ENCODE measurements at places on chromosomes 11 and 22.
A peak's percentile ranks its signal among the peaks of the same experiment; 100 is the strongest.

DNA sequence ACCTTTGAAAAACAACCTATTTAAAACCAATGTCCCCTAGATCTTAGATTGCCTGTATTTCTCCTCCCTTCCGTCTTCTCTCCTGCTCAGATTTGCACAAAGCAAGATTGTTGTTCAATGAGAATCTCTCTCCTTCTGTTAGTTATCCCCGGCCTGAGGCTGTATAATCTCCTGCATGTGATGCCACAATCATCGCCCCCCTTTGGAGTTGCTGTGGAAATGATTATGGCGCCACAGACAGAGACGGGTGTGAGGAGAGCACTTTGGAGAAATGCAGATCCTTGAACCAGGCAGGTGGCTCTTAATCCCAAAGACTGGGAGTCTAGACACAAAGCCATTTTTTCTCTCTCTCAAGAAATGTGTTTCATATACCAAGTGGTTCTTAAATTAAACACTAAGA is 941.3 kb downstream of the OPCML start:
- DNase-seq, result peak; percentile 27

DNA sequence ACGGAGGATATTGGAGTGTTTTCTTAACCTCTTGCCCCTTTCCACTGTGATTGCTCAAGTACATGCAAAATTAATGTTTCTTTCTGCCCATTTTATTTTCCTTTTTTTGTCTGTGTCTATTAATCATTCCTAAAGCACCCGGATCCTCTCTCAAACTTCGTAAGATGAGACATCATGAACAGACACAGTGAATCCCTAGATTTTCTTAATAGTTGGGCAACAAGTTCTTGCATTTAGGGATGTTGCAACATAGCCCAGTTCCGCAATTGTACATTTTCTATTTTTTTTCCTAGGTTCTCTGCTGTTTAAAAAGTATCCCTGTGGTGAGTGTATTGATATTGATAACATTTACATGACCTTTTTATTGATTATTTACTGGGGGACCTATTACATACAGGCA is 2.9 kb downstream of the FAM111A start:
- no peak for DNase-seq

- DNase-seq, result no peak
Measured at GRCh38 chr11:7787239-7787638, 9.5 kb downstream of the OR5P2 start.

DNA sequence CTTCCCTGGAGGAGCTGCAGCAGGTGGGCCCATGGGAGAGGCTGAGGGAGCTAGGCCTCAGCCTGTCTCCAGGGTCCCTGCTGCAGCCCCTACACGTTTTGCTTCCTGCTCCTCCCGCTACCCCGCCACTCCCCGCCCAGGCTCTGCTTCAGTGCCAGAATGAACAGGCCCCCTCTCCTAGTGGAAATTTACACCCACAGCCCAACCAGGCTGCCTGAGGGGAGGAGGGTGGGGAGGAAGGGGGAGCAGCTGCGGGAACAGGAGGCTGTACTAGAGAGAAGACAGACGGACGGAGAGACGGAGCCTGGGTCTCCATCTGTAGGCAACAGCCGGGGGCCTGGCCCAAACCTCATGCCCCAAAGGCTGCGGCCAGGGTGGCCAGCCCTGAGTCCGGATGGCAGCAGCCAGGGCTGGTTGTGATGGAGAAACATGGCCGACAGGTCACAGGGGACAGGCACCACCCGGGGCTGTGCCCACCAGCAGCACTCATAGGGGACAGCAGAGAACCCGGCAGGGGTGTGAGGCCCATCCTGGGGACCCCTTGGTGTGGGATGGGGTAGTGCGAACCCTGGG is 20.6 kb downstream of the FLRT1 start:
- no peak for DNase-seq

- DNase-seq, result peak; percentile 33
Measured at GRCh38 chr22:43110444-43110926, at the start of gene BIK. Gene BIK (plus strand): TSS chr22:43110750. CDS start chr22:43124023, 13,273 bp downstream.

GRCh38 chr22:48677168-48677520 is 1150.5 kb downstream of the BRD1 start:
- no peak for DNase-seq

DNA sequence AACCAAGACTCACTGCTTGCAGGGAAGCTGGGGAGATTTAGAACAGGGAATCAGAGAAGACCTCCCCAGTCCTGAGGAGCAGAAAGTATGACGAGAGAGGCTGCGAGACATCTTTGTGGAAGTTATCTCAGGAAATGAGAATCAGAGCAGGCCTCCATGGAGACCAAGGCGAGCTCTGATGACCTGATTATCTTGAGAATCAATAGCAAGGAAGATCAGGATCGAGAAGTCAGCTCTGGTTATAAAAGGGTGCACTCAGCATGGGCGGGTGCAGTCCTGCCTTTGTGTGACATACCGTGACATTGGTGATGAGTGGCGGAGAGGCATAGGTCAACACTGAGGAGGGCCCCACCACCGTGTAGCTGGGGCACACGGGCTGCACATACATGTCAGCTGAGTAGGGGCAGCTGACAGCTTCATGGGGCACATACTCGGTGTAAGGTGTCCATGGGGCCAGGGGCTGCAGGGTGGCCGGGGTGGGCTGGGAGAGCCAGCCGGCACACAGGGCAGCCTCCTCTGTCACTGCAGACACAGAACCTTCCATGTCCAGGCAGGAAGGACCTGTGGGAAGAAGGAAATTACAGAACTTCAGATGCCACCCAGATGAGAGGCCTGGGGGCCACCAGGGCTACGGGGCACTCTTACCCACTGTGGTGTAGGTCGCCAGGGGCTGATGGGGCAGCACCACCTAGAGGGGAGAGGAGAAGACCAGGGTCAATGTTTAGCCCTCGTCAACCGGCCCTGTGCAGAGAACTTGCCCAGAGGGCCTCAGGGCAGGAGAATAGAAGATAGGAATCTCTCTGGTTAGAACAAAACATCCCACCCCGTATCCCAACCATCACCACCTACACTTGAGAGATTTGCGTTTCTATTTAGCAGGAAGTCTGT is 21.7 kb downstream of the POU2AF1 start:
- no peak for DNase-seq

DNA sequence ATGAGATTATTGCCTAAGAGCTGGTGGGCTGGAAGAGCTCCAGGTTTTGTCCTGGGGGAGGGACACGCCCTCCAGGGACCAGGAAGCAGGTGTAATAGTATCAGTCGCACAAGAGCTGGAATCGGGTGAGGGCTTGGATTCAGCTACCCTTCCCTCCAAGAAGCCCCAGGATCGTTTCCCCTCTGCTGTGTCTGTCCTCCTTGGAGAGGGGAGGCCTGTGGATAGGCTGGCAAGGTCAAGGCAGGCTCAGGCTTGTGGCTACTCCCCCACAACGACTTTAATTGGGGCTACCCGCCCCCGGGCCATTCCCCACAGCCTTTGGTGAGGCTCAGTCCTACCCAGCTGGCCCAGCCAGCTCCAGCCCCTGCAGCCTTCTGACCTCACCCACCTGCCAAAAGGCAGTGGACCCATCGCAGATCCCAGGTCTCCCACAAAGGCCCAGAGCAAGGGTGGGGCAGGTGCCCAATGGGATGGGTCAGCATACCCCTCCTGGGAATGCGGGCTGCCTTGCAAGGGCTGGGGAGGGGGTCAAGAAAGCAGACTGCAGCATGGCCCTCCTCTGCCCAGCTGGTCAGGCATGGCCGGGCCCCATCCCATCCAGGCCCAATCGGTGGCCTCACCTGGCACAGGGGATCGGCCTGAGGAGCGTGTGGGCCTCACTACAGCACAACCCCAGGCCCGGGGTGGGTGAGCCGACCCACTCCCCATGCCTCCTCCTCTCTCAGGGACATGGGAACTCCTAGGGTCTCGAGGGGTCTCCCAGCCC is 1.0 kb downstream of the CTSD start:
- no peak for DNase-seq

DNA sequence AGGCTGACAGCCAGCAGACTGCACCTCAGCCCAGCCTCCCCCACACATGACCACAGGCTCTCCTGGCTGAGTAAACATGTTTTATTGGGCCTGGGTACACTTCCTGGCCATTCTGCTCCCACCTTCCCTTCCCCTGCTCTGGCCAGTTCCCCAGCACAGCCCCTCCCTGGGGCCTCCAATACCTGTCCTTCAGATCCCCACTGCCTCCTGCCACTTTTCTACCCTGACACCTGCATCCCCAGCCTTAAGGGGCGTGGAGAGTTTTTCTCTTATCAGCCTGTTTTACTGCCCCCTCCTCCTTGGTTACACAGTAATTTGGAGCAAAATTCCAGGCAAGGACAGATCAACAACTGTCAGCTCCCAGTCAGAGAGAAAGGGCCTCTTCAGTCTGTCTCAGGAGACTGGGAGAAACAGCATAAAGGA is at the start of gene ISX:
ISX (plus strand) TSS at position 363 of the 423 bp plus-strand sequence. CDS start 930 bp downstream, outside the sequence.
- no peak for DNase-seq

- peak; percentile 59 for DNase-seq
Measured at GRCh38 chr22:45645526-45646414, 25.9 kb upstream of the ATXN10 start.

DNA sequence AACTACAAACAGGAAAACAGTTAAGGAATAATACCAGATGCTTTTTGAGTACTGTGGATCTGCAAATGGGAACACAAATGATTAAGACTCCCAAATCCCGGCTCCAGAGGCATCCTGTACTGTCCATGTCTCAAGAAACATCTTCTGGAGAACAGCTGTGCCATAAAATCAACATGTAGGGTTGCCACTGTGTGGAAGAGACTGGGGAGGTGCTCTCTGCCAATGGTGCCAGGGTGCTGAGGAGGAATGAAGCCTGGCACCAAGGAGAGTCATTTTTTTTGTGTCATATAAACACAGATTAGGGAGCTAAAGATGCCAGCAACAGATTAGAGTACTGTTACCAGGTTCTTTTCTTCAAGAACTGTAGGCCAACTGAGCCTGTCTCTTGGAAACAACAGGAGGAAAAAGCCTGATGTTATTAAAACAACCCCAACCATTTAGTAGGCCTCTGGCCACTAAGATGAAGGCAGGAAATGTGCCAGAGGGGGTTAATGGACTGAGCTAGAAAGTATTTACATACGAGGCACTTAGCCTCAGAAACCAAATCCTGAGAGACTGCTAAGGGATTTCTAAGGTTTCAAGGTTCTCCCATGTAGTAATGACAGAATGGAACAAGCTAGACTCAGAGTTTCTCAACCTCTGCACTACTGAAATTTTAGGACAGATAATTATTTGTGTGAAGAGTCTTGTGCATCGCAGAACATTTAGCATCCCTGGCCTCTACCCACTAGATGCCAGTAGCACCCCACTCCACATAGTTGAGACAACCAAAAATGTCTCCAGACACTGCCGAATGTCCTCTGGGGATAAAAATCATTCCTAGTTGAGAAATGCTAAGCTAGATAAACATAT is 54.6 kb upstream of the CHRM4 start:
- no peak for DNase-seq

DNA sequence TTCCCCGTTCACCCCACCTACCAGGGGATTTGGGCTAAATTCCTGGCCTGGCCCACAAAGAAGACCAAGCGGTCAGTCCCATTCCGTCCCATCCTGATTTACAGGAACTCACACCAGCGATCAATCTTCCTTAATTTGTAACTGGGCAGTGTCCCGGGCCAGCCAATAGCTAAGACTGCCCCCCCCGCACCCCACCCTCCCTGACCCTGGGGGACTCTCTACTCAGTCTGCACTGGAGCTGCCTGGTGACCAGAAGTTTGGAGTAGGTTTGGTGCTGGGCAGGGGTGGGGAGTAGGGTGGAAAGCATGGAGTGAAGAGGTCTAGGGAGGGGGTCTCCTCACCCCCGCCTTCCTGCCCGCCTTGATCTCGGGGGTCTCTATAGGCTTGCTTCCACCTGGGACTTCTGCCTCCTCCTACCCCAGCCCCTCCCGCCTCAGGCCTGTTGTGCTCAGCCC is at the start of gene SERPING1:
SERPING1 (plus strand) TSS at position 225 of the 455 bp plus-strand sequence. CDS start 586 bp downstream, outside the sequence.
- no peak for DNase-seq

DNA sequence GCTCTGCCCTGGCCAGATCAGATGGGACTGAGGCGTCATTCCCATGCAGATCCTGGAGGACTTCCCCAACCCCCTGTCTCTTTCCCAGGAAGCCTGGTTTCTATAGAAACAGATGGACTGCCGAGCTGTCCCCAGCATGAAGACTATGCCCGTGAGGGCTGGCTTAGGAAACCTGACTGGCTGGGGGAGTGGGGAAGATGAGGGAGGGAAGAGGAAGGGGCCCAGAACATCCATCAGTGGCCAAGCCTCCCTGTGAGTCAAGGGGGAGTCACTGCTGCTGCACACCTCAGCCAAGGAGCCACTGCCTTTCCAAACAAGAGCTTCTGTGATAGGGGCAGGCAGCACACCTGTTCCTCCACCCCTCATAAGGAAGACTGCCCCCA is 5.8 kb downstream of the TP53I11 start:
- no peak for DNase-seq

- DNase-seq, result peak; percentile 48
Measured at GRCh38 chr22:35477911-35478582, 62.6 kb upstream of the RASD2 start.

GRCh38 chr22:44210722-44211121 is 30.0 kb downstream of the PARVG start:
- no peak for DNase-seq

- DNase-seq, result no peak
Measured at GRCh38 chr11:5238486-5238885, 4.2 kb upstream of the HBD start.

DNA sequence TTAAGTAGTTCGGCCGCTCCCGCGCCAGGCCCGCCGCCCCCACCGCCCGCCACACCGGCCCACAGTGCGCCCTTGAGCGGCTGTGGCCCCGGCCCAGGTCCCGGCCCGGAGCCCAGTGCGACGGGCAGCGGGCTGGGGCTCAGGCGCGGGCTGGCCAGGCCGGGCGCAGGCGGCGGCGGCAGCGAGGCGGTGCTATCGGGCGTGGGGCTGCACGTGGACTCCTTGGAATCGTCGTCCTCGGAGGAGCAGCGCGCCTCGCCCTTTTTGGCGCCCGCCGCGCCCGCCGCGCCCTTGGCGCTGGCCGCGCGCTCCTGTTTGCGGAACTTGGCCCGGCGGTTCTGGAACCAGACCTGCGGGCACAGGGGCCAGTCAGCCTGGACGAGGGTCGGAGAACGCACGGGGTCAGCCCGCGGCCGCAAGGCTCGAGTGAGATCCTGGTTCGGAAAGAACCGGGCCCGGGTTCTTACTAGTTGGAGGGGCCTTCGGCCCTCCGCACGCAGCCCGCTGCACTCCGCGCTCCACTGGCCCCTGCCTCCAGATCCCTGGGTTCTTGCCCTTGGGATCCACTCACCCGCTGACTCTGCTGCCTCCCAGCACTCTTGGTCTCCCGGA is 4.0 kb downstream of the PHOX2A start:
- DNase-seq, result no peak

DNA sequence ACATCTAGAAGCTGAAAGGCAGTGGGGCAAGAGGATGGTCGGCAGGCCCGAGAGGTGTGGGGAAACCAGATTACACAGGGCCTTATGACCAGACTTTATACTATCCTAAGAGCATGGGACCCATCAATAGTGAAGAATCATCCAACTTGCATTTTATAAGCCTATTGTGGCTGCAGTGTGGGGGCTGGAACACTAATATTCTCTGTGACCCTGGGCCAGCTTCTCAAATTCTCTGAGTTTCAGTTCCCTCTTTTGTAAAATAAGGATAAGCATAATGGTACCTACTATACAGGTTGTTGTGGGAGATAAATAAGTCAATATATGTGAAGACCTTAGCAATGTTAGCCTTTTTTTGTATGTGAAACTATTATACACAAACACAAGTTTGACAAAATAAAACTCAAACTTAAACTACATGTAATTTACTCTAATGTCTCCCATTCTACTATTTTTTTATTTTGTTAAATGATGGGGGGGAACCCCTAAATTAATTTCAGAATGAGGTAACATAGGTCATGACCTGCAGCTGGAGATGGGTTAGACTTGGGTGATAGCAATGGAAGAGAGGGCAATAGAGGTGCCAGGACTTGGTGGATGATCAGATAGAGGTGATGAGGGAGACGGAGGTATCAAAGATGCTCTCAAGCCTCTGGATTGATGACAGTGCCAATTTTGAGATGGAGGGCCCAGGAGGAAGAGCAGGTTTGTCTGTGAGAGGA is 30.1 kb downstream of the SMCO4 start:
- no peak for DNase-seq

Measured in SK-MEL-5 (cell line).